ENCODE measurements at places on chromosomes 13 and 19. TPM values are rescaled to one million over a fixed set of nuclear protein-coding genes. Genes with fewer than 3 reads are reported as not detected.

DNA sequence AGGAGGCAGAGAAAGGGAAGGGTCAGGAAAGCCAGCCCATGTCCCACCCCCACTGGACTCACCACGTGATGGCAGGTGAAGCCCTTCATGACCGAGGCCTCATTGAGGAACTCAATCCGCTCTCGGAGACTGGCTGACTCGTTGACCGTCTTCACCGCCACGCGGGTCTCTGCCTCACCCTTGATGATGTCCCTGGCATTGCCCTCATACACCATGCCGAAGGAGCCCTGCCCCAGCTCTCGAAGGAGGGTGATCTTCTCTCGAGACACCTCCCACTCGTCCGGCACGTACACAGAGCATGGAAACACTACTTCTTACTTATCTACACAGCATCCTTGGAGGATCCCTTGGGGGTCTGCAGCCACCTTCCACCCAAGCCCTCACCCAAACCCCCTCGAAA lies 55.7 kb downstream of the ZNF557 start:
- DNase-seq: peak; percentile 57

- no peak for DNase-seq
Measured at GRCh38 chr13:49498206-49498605, 2.5 kb downstream of the PHF11 start.

DNA sequence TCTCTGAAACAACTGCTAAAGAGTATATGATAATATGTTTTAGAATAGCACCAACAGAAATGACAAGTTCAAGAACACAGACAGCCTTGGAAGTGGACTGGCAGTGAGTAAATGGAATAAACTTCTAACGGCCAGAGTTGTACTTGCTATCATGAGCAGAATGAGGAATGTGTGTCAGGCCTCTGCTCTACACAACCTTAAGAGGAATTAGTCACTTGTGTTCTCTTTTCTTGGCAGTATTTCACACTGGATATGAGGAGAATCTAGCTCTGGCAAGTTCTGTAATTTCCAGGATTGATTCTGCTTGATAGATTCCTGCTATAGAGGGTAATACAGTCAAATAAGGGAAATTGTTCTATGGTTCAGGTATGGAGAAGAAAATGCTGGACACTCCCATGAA lies 757.3 kb downstream of the EFNB2 start:
- no peak for DNase-seq

DNA sequence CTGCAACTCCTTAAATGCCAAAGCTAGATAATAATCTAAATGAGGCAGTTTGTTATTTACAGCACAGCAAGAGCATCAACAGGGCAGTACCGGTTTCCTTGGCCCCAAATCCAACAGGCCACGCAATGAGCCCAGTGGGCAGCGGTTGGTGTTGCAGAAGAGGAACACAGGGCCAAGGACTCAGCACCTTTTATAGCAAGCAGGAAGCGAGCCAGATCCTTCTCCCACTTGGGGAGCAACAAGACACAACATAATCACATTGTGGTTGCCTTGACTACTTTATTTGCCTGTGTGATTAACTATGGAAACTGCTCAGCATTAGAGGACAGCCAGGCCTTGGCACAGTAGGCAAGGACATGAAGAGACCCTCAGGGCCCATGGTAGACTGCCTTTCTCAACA lies 67.1 kb upstream of the HTR2A start:
- DNase-seq: no peak

- DNase-seq: no peak
Measured at GRCh38 chr13:110957181-110957884, 42.5 kb upstream of the ANKRD10 start.

- DNase-seq: no peak
Measured at GRCh38 chr19:34759218-34759917, 13.6 kb downstream of the ZNF599 start.

The MYBPC2 gene
- not detected for total RNA-seq

DNA sequence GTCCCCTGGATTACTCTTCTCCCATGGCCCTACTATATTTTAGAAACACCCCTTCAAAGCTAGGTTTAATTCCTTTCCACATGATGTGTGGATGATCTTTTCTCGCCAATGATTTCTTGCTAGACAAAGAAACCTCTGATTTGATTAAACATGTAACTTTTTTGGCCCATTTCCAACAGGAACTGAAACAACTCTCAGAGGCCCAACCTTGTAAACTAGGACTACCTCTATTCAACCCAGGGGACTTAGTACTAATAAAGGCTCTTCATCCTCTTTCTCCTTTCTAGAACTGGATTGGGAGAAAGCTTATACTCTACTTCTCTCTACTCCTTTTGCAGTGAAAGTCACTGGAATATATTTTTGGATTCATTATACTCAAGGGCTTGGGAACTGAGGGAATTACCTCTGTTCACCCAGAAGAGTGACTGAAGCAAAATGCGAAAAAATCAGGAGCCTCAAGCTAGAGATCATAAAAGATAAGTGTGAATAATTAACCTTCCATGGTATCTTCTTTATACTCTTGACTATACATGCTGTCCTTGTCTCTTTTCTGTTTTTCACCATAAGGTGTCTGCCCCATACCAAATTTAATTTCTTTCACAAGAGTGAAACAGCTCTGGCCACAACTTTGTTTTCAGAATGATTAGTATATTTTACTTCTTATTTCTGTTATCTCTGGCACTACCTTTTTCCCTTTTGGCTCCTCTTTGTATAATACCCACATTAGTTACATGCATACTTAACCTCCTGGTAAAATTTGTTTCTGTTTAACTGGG lies 977.6 kb downstream of the SLITRK5 start:
- no peak for DNase-seq

DNA sequence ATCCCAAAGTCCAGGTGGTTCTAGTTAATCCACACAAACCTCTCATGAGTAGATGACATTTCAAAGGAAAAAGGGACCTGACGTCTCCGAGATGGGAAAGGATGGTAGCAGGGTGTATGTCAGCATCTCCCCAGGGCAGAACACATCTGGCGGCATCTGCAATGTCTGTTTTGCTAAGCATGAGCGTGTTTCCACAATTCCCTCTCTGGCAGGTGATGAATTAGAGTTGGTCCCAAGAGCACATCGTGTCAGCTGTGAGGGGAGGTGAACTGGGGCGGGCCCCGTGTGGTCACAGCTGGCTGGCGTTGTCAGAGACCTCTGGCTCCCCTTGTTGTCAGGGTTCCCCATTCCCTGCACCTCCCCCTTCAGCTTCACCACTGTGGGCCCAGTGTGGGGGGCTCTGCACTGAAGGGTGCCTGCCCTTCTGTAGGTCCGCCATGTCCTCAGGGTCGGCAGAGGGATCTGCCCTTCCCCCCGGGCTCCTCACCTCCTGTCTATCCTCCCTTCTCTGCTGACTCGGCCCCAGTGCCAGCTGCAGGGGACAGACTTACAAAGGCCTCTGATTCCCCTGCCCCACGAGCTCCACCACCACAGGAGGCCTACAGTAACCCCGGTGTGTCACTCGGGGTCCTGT lies 58.2 kb downstream of the CDADC1 start:
- DNase-seq: no peak

The PTGER1 gene
- not detected for total RNA-seq

The GPC6 gene
- total RNA-seq: 4.3 TPM

DNA sequence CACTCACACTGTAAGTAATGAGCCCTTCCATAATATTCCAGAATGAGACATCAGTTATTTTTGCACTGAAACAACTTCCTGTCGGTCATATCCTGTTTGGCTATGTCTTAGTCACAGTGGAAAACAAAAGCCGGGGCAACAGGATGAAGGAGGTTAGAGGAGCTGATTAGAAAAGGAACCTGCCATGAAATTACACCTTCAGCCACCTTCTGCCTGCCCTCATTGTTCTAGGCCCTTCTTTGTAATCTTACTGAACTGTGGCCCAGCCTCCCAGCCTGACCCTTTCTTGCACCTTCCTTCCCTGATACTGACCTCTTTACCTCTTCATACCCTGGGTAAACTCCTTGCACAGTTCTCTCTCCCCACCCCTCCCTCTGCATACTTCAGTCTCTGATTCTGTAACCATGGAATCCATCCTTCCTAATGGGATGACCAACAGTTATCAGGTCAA lies 67.3 kb downstream of the DOCK9 start:
- no peak for DNase-seq

- no peak for DNase-seq
Measured at GRCh38 chr19:7857727-7858108, 16.5 kb downstream of the PRR36 start.

DNA sequence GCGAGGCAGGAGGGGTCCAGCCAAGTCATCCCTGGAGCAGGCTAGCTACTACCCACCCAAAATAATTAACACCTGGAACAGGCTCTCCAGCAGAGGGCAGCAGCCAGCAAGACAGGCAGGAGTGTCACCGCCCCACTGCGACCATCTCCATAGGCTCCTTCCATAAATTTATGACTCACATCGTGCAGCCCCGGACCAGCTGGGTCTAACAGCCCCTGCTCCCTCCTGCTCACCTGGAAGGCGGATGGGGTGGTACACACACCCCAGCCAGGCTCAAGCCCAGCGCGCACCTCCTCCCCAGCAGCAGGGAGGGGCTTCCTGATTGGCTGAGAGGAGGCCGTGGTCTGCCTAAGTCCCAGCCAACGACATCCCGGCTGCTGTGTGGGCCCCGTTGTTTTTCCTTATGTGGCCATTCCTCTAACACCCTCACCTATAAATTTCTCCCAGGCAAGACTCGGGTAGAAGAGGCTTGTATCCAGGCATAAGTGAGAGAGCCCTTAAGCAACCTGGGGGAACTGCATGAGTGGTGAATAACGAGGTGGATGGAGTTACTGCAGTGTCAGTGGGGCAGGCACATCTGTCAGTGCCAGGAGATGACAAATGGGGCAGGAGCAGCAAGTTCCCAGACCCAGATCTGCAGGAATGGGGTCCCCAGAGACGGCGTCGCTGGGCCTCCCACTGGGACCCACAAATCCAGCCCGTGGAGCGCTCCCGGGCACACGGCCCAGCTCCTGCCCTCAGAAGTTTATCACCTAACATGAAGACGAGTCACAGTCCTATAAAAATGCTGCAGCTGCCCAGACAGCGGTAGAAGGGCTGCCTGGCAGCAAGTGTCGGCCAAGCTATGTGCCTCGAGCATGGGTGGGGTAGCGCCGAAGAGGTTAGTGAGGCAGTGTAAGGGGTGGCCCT lies 43.1 kb downstream of the CEBPG start:
- DNase-seq: no peak

DNA sequence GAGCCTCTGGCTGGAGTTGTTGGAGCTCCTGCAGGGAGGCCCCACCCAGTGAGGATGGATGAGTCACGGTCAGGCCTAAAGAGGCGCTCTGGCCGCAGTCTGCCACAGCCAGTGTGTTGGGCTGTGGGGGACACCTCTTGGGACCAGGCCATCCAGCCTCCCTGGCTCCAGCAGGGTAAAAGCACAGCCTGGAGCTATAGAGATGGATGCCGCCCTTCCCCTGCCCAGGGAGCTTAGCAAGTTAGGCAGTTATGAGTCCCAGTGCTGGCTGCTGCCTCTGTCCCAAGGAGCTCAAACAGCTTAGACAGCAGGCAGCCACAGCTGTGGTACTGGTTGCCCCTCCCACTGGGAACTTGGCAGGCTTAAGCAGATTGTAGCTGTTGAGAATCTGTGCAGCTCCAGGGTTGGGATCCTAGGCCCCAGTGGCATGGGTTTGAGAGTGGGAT lies 100.9 kb downstream of the NDFIP2 start:
- peak; percentile 58 for DNase-seq

DNA sequence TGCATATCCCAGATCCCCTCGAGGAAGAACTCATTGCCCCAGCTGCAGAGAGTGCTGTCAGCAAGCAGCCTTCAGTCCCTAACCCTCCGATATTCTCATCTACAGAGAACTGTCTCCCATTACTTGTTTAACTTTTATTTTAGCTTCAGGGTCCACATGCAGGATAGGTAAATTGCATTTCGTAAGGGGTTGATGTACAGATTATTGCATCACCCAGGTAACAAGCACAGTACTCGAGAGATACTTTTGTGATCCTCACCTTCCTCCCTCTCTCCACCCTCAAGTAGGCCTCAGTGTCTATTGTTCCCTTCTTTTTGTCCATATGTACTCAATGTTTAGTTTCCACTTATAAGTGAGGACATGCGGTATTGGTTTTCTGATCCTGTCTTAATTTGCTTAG lies 171.5 kb upstream of the IRS2 start:
- no peak for DNase-seq

The LGALS4 gene
- 8.2 TPM for total RNA-seq

DNA sequence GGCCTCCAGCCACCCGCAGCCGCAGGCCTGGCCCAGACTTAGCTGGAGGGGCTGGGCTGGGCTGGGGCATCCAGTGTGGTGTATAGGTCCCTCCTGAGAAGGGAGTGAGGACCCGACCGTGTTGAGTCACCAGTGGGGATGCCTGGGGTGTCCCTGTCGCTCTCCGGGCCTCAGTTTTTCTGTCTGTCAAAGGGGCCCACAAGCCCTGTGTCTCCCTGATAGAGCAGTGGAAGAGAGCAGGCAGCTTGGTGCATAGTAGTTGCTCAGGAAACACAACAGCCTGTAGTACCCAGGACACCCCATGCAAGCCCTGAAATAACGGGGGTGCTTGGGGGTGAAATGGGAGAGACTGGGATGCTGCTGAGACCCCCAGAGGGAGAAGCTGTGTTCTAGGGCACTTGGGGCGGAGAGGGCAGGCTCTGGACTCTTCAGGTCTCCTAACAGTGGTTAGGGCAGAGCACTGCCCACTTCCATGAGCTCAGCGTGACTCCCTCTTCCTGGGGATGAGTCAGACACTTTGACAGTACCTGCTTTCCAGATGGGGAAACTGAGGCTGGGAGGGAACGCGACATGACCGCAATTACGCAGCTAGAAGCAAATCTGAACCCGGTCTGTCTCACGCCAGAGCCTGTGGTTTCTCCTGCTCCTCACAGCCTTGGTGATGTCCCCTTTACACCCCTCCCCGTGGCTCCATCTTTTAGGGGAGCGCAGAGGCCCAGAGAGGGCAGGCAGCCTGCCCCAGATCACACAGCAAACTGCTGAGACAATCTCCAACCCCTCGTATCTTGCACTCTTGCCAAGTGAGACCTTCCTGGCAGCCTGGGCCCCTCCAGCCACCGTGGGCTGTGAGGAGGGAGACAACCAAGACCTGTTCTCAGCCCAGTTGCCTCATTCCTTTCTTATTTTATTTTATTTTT lies 692 bp downstream of the SULT2B1 start:
- DNase-seq: no peak

- no peak for DNase-seq
Measured at GRCh38 chr19:16316506-16316882, 8.1 kb upstream of the KLF2 start.

Data from suprapubic skin (tissue), 4 donors.